ENCODE measurements at places on chromosomes 2 and 18. TPM values are rescaled to one million over a fixed set of nuclear protein-coding genes. Genes with fewer than 3 reads are reported as not detected.

SERPINB13 gene
- total RNA-seq = not detected

DNA sequence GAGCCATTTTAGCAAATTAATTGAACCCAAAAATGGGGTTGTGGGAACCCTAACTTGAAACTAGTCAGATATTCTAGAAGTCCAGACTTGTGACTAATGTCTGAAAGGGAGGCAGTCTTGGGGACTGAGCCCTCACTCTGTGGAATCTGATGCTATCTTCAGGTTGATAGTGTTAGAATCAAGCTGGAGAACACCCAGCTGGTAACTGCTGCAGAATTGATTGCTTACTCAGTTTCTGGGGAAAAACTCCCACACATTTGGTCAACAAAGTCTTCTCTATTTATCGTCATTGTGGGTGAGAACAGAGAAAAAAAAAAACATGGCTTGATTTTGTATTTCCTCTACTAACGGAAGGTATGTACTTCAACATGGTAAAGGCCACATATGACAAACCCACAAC is 1925.8 kb upstream of the CELF4 start:
- DNase-seq = no peak

ELOA2 gene
- total RNA-seq = not detected

GRCh38 chr2:208491641-208492040 is 85.0 kb downstream of the PTH2R start:
- DNase-seq = no peak

DNA sequence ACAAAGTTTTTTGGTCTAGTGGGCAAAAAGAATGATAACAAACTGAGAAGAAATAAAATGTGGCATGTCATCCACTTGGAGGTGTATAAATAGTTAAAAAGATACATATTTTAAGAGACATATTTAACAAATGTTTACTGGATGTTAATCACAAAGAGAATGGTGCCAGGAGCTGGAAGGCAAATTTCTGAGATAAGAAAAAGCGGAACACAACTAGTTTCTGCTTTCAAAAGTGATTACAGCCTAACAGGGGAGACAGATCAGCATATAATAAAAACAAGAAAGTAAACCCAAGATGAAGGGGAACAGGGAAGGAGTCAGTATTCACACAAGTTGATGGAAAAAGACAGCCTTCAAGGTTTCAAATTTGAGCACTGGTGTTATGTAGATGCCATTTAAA is 91.3 kb downstream of the OLA1 start:
- DNase-seq = no peak

GRCh38 chr2:120704696-120705095 is 31.0 kb upstream of the GLI2 start:
- DNase-seq = no peak

GRCh38 chr2:109295781-109296117 is 166.7 kb downstream of the SH3RF3 start:
- DNase-seq = no peak

DNA sequence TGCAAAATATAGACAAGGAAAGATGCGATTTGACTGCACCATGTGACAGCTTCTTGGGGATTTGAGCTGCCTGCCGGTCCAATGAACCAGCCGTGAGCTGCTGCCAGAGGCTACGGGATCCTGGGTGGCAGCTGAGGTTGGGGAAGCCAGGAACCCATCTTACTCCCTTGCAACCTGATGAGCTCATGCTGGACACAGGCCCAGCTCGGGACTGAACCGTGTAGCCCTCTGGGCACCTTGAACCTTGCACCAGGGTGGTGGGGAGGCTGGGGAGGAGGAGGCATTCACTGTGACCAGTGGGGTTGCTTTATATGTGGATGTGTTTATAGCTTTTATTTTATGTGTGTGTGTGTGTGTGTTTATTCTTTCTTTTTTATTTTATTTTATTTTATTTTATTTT is 9.1 kb downstream of the ALPI start:
- no peak for DNase-seq

- no peak for DNase-seq
Observed at GRCh38 chr2:22189893-22190480, 1066.2 kb downstream of the TDRD15 start.

KCNE4 gene
- 3.4 TPM for total RNA-seq

- peak; percentile 95 for DNase-seq
Observed at GRCh38 chr2:73736855-73737779, at the start of gene TPRKB. TPRKB (minus strand) TSS chr2:73737345; CDS start chr2:73734569, 2,776 bp downstream.

TMEM214 gene
- total RNA-seq = 21.0 TPM

GRCh38 chr2:234843411-234843810 is 108.4 kb upstream of the SH3BP4 start:
- no peak for DNase-seq

RAB6C gene
- not detected for total RNA-seq

DNA sequence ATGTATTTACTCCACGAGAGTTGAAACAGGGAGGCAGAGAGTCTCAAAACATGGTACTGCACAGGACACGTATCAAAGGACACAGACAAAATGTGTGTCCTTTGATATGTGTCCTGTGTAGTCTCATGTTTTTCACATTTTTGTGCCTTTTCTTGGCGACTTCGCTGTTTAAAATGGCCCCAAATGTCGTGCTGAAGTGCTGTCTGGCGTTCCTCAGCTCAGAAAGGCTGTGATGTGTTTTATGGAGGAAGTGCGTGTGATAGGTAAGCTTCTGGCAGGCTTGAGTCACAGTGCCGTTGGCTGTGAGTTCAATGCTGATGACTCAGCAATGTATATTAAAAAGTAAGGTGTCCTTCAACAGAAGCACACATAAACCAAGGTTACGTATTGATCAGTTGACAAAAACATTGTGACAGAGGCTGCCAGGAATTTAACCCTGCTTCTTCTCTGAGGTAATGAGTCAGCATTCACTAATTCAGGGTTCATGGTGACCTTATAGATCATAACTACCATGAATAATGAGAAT is 78.2 kb downstream of the DYSF start:
- DNase-seq = no peak

DNA sequence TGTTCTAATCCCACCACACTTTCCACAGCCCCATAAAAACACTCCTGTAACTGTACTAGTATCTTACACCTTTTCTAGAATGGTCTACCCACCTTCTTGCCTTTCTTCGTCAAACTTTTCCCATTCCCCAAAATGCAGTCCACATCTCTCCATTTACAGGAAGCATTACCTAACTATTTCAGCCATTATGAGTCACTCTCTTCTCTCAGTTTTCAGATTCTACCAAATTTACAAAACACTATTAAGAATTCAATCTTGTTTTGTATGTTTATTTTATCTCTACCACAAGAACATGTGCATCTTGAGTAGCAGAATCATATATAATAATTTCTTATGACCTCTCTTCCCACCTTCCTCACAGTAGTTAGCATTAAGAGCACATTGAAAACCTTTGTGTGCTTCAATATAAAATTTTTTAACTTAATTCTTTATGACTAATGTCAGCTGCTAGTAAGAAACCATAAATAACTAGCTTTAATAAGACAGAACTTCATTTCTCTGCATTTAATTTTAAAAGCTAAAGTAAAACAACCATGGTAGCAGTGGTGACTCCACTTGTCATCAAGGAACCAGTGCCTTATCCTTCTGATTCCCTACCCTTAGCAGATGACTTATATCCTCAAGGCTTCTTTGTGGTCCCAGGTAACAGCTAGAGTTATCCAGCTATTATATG is 56.6 kb upstream of the MAP2 start:
- no peak for DNase-seq

ASB18 gene
- total RNA-seq = 1.9 TPM

DNA sequence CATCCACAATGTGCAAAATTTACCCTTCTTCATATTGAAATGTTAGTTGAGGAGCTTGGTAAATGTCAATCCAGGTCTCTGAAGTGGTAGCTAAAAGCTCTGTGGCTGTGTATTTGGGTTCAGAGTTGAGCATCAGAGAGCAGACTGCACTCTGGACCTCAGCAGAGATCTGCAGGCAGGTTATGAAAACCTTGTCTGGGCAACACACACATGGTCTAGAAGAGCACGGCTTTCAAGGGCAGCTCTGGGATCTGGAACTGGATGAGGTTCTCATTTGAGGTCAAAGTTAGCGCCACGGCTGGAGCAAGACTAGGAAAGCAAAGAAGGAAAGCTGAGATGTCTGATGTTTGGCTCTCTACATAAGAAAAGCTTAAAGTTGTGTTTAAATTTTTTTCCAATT is 243.0 kb downstream of the SH3BP4 start:
- DNase-seq = peak; percentile 28

DNA sequence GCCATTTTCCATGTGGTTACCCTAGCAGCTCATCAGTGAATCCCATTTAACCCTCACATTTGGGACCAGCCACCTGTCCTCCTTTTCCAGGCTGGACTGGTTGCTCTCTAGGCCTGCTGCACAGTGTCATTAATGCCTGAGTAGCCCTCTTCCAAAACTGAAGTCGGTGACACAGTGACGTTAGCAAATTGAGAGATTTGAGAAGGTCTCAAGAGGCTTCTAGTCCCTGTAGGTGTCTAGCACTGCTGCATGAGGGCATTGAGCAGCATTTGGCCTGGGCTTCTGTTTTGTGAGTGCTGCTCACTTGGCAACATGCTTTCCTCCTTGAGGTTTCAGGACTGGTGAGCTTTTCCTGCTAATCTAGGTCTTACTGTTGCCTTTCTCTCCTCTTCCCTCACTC is 36.7 kb downstream of the PKP4 start:
- DNase-seq = no peak

STAT4 gene
- total RNA-seq = 15.2 TPM

MDH1B gene
- total RNA-seq = 1.1 TPM

DNA sequence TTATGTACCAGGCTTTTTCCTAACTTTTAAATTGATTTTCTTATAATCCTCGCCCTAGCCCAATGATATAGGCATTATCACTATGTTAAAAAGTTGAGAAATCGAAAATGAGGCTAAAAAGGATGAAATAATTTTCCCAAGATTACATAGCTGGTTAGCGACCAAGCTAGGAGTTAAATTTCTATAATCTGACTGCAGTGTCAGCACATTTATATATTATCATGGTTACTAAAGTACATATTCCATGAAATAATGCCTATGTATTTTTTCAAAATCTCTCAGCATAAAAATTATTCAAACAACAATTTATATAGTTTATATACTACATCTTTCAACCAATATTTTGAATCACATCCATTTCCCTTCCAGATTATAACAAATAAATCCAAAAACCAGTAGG is 317.3 kb upstream of the TFPI start:
- no peak for DNase-seq

DNA sequence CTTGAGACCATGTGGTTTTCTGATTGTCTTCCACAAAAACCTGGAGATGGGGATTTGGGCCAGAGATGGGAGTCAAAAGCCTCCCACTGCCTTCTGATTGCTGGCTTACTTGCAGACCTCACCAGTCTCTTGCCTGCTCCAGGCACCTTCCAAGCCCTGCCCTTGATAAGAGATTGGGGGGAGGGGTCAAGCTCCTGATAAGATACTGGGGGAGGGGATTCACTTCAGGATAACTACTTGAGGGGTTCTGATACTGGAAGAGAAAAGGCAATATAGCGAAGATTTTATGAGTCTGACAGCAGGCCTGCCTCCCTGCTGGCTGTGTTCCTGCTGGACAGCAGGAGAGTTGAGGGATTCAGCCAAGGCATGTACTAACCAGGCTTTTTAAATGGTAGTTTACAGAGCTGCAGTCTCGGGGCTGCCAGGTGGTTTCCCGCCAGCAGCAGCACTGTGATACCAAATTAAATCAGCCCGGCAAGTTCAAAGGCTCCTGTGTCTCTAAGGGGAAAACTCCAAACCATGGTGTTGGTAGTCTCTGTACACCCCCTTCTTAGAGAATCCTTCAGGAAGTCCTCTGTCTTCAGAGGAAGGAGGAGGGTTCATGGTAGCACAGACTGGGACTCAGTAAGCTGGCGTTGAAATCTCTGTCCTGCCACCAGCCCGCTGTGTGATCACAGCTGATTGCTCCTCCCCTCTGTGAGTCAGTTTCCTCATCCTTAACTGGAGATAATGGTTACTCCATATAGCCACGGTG is 58.3 kb downstream of the FBXO36 start:
- DNase-seq = peak; percentile 69

TP53I3 gene
- 8.0 TPM for total RNA-seq

DNA sequence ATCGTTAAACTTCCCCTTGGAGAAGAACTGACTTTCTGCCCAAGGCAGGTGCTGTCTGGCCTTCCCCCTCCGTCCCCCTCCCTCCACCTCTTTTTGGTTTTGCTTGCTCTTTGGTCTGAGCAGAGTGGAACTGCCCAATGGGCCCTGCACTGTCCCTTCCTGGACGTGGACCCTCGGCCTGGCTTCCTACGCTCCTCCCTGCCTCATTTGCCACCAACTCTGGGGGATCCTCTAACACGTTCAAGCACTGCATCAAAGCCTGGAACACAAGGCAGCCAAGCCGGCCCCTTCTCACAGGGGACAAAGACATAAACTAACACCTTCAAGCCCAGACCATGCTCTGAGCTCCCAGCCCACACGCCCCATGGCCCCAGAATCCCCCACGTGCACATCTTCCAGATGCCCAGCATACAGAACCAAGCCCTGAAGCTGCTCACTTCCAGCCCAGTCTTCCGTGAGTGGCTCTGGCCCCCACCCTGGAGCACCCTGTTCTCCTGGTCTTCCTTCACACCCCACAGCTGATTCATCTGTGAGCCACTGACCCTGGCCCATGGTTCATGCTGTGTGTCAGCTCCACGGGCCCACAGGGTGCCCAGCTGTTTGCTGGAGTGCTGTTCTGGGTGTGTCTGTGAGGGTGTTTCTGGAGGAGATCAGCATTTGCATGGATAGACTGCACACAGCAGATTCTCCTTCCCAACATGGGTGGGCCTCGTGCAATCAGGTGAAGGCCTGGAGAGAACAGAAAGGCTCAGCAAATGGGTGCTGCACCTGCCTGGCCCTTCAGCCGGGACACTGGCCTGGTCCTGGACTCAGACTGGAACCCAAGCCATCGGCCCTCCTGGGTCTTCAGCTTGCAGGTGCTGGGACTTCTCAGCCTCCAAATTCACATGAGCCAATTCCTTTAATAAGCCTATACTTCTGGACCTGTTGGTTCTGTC is 247.1 kb upstream of the SALL3 start:
- no peak for DNase-seq

FAP gene
- 0.71 TPM for total RNA-seq

DNA sequence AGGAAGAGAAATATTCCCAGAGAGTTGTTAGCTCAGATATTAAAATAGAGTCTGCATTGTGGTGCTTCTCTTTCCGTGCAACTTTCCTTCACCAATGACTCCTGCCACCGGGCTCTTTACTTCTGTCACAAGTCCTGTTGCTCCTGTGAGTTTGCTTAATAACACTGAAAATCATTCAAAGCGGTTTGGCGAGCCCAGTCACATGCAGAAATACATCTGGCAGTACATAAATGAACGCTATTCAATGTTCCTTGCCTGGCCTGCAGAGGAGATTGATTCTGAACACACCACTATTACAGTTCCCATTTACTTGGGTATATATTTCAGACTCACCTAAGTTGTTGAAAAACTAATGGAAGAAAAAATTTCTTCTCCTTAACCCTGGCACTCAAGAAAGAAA is 276.6 kb downstream of the ZNF521 start:
- no peak for DNase-seq

CNRIP1 gene
- 9.9 TPM for total RNA-seq

DNA sequence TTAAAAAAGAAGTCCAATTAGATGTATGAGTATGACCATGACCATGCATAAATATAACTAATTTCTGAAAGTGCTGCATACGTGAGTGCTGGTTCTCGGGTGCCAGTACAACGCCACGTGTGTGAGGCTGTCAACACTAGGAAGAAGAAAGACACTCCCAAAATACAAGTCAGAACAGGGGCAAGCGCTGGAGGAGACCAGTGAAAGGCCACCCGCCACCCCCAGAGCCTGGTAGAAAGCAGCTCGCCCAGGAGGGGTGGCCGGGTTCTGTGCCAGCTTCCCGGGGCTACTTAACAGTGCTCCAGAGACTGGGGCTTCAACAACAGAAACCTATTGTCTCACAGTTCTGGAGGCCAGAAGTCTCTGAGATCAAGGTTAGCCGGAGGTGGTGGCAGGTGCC is 147.6 kb downstream of the RTP5 start:
- DNase-seq = no peak

ATOH8 gene
- total RNA-seq = 35.1 TPM

- no peak for DNase-seq
Observed at GRCh38 chr2:105042189-105042588, 4.3 kb downstream of the MRPS9 start.

All from right atrium auricular region (tissue), 2 donors.